ENCODE measurements at places on chromosomes 2 and 18.

DNA sequence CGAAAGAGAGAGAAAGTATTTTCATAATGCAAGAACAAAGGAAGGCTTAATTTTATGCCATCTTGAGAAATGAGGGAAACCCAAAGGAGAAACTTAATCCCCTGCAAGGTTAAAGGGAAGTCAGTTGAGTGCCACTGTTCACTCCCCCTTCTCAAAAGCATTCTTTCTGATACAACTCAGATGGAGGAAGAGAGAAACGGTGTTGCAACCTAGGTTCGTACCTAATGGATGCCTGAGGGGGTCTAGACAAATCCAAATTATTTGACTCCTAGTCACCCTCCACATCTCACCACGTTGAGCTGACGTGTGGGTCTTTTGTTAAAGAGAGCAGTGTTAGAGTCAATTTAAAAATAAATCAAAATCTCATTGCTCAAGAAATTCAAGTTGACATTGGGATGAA lies 52.6 kb upstream of the UNC80 start:
- DNase-seq = no peak

DNA sequence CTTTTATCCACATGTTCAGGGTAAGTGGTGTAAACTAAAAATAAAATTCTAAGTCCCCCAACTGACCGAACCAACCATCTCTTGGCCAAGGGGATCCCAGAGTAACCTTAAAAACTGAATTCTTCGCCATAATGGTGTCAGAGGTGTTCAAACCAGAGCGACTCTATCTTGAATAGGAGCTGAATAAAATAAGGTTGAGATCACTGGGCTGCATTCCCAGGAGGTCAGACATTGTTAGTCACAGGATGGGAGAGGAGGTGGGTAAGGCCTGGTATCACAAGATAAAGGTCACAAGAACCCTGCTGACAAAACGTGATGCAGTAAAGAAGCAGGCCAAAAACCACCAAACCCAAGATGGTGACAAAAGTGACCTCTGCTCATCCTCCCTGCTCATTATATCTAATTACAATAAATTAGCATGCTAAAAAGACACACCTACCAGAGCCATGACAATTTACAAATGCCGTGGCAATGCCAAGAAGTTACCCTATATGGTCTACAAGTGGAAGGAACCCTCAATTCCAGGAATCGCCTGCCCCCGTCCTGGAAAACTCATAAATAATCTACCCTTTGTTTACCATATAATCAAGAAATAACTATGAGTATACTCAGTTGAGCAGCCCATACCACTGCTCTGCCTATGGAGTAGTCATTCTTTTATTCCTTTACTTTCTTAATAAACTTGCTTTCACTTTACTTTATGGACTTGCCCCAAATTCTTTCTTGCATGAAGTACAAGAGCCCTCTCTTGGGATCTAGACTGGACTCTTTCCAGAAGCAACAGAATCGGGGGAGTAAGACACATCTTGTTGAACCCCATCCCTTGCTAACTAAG lies 302.4 kb downstream of the STK39 start:
- DNase-seq = no peak

DNA sequence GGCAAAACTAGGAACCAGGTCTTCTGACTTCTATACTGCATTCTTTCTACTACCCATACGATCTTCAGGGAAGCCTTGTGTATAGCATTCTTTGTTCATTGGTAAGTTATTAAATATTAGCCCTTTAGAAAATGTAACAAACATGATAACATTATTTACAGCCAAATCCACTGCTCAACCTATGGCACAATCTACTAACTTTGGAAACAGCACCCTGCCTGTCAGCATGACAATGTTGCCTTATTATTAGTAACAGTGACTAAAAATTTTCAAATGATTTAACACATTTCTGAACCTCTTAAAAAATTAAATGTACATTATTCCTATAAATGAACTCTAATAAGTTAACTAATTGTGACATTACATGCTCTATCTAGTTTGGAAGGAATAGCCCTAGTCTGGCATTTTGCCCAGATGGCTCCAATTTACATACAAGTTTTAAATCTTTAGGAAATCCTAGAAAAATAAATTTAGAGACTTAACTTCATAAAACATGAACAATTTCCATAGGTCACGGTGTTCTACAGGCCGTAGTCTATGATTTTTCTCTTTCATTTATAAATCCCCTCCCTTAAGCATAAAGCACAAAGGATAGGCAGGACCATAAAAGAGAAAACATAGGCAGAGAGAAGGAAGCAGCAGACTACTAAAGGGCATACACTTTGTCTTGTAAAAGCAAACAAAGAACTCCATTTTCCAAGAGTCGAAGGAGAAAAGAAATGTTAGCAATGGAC lies 33.7 kb downstream of the YES1 start:
- DNase-seq = no peak

DNA sequence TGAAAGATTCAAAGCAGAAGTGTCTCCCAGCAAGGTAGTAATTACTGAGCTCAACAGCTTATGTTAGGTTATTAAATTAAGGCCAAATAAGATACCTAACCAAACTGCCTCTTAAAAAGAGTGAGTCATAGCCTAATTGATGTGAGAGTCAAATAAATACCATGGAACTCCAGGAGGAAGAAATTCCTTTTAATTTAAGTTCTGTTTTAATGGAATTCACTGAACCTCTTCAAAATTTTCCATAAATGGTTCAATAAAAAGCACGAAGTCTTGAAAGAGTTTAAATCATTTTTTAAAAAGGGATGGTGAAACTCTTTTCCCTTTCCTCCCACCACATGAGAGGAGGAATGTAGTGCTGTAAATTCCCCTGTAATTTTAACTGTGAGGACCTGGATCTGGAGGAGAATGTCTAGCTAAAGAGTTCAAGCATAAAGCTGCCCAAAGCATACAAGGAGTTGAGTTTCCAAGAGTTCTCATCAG lies 180.8 kb upstream of the MMADHC start:
- no peak for DNase-seq

- DNase-seq = no peak
These were observed 22.2 kb downstream of the INPP5D start for GRCh38 chr2:233082222-233082930.

DNA sequence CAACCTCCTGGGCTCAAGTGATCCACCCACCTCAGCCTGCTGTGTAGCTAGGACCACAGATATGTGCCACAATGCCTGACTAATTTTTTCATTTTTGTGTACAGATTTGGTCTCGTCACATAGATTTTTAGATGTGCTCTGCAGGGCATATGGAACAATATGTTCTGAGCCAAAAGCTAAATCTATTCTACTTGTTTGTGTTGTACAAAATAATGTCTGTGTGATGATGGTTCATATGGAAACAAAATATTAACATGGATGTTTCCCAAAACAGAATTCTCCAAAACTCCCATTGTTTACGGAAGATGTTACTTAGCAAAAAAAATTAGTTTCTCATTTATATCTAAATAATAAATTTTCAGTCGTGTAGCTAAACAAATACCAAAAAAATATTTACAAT lies 12.6 kb upstream of the KLHL23 start:
- no peak for DNase-seq

DNA sequence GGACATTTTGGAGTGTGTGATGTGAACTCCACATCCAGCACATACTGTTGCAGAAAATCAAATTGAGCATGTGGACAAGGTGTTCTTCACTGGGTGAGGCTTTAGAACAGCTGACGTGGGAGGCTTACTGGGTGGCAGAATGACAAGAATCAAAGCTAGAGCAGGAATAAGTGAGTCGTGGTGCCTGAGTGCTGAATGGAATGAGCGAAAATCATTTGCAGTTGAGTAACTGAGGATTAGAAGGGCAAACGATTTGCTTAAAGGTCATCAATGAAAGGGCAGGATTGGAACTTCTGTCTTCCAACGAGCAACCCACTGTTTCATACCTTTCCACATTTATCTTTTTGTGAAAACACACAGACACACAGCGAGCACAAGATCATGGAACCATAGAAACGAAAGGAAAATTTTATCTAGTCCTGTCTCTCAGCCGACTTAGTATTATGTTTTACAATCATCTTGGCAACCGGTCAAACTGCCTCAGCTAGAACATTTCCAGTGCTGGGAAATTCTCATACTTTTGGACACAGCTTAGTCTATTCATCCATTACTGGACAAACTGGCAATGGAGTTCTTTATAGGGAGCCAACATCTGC lies 7.2 kb upstream of the DAW1 start:
- peak; percentile 34 for DNase-seq

DNA sequence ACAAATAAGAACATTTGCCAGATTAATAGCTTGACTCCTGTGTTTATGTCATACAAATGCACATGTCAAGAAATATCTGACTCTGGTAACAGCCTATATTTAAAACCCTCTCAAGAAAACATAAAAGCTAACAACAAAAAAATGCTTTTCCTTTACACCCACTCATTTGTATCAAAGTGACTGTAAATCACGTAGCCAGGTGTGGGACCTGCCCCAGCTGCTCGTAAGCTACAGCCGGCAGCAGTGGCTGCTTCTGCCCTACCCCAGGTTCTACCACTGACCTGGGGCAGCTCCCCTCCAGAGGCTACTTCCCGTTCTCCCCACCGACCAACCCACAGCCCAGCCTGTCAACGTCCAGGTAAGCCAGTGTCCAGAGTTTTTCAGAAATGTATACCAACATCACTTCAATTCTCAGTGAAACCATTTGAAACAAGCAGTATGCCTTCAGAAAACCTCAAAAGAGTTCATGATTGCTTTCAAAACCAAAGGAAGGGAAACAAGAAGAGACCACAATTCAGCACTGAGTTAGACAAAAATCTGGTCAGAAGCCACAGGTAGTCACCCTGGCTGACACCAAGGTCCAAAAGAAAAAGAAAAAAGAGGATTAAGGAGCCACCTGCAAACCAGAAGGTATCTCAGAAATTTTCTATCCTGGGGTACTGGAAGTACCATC lies 40.4 kb downstream of the KIDINS220 start:
- no peak for DNase-seq

- DNase-seq = no peak
These were observed 212.3 kb downstream of the MGAT5 start for GRCh38 chr2:134466141-134466540.

- no peak for DNase-seq
These were observed 45.2 kb downstream of the ITGA6 start for GRCh38 chr2:172472446-172473033.

GRCh38 chr2:231063347-231063746 lies 6.7 kb downstream of the PSMD1 start:
- no peak for DNase-seq

DNA sequence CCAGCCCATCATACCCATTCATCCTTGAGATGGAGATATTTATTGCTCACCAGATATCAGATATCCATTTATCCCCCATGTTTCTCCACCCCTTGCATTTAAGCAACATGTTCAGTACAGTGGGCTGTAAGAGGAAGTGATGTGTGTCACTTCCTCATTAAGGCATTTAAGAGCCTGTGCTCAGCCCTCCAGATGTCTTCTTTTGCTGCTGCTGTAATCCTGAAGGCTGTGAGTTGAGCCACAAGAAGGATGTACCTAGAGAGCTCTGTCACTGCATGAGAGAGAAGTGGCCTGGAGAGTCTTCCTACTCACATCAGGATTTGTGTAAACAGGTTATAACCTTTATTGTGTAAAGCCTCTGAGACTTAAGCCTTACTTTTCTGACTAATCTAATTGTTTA lies 151.8 kb upstream of the UNC80 start:
- peak; percentile 20 for DNase-seq

GRCh38 chr2:158217593-158217992 lies 115.9 kb downstream of the UPP2 start:
- no peak for DNase-seq

DNA sequence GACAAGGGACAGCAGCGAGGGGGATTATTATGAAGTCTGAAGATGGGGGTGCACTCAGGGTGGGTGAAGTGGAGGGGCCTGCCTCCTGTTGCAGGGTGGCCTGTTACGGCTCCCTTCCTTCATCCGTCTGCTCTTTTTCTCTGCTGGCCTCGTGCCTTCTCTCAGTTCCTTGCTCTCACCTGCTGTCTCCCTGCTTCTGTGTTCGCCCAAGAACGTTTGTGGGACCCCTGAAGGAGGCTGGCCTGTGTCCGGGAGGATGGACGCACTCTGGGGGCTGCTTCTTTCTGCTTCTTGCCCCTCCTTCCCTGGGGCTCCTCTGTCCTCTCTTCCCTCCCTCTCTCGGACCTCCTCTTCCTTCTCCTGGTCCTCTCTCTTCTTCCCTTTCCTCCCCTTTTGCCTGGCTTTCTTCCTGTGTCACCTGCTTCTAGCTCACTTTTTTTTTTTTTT lies 13.8 kb downstream of the MROH2A start:
- DNase-seq = no peak
